ENCODE measurements at places on chromosomes 7 and 10. TPM values are rescaled to one million over a fixed set of nuclear protein-coding genes. Genes with fewer than 3 reads are reported as not detected.

GRCh38 chr10:67936416-67936815, 52.0 kb downstream of the SIRT1 start:
- no peak for DNase-seq

GRCh38 chr10:12638781-12639180, 289.4 kb downstream of the CAMK1D start:
- DNase-seq: no peak

FAM237B gene
- total RNA-seq: not detected

PRF1 gene
- not detected for total RNA-seq
